A172 (cell line): ENCODE measurements at places on chromosomes 1 and 21. TPM values are rescaled to one million over a fixed set of nuclear protein-coding genes. Genes with fewer than 3 reads are reported as not detected.

- no peak for DNase-seq
Observed at GRCh38 chr1:64266991-64267390, 63.6 kb downstream of the UBE2U start.

DNA sequence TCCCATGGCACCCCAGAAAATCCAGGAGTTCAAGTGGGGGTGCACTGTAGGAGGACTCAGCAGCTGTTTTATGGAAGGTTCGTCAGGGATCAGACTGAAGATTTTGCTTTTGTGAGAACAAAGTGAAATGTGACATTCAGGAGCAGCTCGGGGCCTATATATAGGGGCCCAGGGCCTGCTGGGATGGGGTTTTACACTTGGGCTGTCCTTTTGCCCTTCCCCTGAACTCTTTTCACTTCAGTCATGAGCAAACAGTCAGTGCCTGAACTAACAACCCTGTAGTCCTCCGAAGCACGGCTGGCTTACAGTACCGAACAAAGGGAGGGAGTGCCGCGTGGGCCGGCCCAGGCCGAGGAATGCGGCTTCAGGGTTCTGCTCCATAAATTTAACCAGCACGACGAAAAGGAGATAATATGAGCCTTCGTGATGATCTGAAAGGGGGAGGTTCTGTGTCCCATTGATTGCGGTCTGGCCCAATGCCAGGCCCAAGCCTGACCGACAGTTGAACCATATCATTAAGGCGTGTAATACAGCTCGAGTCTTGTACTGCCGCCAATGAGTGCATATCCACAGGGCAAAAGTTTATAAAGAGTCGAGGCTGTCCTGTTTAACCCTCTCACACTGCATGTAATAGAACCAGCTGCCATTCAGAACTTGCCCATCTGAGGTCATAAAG, 139.9 kb downstream of the DHRS3 start:
- DNase-seq: peak; percentile 75

- DNase-seq: no peak
Observed at GRCh38 chr1:31054958-31055481, 10.5 kb downstream of the PUM1 start.

GRCh38 chr1:210292231-210292871, 36.4 kb upstream of the HHAT start:
- peak; percentile 44 for DNase-seq

DNA sequence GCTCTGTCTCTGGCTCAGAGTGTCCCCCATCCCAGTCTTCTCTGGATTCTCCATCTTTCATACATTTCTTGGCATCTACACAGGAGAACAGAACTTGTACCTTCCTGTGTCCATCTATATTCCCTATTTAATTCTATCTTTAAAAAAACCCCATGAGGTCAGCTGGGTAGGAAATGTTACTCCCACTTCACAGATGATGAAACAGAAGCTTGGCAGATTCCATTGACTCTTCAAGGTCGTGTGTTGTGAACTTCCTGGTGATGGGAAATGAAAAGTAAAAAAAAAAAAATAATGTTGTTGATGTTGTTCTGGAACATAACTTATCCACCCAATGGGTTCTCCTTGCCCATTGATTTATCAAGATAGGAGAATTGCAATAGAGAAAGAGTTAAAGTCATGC, 8.9 kb downstream of the CHI3L2 start:
- DNase-seq: no peak

DNA sequence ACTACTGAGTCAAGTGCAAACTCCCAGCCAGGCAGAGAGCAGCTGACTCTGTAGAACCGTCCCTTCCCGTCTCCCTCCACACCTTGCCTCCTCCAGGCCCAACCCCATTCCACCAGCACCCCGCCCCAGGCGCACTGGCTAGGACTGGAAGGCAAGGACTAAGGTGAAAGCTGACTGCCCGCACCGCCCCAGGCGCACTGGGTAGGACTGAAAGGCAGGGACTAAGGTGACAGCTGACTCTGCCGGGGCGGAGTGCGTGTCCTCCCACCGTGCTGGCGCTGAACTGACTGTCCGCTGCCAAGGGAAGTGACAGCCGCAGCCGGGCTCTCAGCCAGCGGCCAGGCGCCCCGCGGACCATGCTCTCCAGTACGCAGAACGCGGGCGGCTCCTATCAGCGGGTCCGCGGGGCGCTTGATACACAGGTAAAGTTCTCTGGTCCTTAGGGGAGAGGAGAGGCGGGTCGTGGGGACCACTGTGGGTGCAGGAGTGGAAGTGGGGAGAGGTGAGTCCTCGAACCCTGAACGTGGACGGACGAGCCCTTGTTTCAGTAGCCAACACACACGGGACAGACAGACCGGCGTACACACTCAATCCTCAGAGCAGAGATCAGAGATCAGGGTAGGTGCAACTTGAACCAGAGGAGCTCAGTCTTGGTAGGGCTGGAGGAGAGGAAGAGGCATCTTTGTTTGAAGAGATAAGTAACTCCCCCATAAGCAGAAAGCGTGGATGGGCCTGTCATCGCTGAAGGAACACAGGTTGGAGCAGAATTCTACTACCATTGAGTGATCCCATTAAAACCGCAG, 58.0 kb downstream of the RBM11 start:
- no peak for DNase-seq

- no peak for DNase-seq
Observed at GRCh38 chr1:35085421-35085820, 6.2 kb downstream of the ZMYM1 start.

DNA sequence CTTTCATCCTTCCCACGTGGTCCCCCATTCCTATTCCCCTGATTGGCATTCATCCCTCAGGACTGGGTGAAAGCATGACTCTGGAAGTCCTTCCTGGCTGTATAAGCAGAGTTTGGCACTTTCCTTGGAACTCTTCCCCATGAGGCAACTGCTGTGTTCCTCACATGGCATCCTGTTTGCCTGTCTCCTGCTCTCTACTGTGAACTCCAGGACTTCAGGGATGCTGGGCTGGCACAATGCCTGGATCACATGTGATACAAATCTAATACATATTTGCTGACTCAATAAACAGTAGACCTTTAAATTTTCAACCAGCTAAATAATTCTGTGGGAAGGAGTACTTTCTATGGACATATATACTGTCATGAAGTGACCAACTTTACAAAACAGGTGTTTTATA, 46.8 kb upstream of the EDEM3 start:
- DNase-seq: no peak

DNA sequence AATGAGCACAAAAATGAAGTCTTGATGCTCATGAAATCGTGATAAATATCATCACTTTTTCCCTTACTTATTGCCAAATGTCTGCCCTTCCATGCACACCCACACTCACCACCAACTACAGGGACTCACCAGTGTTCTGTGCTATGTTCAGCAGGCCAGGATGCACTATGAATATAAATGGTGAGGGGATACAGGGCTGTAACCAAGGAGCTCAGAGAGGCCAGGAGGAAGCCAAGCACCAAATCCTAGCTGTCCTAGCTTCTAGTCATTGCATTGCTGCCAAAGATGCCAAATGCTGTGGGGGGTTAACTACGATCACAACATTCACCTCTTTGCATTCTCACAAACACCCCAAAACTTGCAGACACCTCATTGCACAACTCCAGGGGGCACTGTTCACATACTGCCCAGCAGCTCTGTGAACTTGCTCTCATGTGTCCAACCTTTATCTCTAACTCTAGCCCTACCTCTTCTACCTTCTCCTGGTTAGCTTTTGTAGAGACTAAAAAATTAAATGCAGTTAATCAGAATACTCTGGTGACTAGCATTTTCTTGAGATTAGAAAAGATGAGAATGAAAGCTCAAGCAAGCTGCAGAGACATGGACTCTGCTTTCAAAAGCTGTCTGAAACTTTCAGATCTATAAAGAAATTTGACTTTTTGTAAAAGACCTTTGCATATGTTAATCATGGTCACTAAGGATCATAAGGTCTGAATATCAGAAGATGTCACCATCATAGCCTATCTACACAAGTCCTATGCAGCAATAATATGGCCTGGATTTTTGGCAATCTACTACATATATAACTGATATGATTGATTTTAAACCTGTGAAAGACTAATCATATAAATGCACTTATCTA, 13.9 kb upstream of the KIF14 start:
- no peak for DNase-seq

DNA sequence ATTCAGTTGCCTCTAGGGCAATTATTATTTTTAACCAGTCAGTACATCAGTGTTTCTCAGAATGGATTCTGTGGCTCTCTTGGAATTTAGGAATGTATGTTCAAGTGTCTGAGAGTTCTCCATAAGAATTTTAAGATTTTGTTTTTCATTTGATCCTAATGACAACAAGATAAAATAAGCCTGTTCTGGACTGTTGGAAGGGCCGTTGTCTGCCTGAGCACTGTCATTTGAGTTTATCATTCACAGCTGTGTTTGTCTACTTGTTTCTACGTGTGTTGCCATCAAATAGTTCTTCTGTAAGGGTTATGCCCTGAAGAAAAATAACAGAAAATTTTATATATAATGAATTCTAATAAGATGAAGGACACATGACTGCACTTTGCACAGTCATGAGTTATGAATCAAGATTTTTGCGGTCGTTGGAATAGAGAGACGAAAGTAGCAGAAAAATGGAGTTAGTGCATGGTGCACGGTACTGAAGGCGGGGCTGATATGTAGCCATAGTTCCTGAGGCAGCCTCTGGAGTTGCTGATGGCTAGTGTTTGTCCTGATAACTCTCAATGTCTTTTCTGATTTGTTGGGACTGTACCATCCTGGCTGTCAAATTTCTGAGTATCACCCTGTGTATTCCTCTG, 92.5 kb downstream of the NOS1AP start:
- no peak for DNase-seq

DNA sequence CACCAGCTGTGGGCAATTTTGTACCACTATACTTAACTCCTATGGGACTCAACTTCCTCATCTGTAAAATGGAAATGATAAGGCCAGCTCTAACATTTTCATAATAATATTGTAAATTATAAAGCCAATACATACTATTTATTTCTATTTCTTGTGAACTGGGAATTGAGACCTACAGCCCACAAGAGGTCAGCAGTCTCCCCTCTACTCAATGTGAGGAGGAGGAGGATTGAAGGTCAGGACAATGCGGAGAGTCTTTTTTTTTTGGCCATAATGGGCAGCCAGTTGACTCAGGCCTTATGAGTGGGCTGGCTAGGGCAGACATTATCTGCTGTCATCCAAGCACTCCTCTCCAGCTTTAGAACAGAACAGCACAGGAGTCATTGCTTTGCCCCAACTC, 90.5 kb downstream of the NUF2 start:
- no peak for DNase-seq

GRCh38 chr1:224490549-224491537, 56.2 kb upstream of the WDR26 start:
- DNase-seq: no peak

DNA sequence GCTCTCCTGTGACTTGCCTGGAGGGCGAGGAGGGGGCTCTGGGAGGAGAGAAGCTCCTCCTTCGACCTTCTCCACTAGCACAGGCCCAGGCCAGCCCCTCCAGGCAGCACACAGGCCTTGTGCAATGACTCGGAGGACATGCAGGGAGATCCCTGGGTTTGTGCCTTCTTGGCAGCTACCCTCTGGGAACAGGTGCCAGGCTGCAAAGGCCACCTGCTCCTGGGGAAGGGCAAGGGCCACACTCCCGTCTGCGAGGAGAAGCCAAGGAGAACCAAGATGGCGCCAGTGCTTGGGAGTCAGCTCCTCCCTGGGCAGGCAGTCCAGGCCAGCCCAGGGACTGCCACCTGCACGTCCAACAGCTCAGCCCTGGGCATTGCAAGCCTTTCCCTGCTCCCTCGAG, 15.3 kb downstream of the CASZ1 start:
- no peak for DNase-seq

DNA sequence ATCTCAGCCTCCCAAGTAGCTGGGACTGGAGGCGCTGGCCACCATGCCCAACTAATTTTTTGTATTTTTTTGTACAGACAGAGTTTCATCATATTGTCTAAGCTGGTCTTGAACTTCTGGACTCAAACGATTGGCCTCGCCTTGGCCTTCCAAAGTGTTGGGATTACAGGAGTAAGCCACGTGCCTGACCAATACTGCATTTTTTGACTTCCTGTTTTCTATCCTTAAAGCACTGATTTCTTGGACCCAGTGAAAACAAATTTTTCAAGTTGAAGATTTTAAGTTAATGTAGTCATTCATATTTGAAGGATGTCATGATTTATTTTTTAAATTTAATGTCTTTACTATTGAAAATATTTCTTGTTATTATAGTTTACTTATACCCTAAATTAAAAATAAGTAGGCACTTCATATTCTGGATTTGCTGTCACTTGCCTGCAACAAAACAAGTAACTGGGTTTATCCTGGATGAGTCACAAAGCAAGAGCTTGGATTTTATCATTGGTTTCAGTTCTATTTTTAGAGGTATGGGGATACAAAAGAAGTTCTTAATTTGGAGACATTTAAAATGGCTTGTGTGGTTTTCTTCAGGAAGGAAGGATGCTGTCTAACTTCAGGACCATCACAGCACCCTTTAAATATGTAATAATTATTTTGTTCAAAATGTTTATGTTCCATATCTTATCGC, 2.2 kb upstream of the VPS45 start:
- peak; percentile 79 for DNase-seq

DNA sequence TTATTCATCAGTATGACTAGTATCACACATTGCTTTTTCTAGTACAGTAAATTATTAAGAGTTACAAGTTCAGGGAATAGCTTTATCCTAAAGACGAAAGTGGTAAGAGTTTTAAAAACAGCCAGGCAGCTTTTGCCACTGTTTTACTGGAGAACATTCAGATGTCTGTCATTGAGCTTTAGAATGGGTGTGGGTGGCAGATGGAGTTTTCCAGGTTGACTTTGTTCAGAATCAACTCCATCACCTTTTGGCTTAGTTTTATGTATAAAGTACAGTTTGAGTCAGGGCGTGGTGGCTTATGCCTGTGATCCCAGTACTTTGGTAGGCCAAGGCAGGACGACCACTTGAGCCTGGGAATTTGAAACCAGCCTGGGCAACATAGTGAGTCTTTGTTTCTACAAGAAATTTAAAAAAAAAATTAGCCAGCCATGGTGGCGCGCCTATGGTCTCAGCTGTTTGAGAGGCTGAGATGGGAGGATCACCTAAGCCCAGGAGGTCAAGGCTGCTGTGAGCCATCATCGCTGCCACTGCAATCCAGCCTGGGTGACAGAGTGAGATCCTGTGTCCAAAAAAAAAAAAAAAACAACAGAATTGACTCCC, 29.9 kb upstream of the PLEKHM2 start:
- DNase-seq: no peak

GRCh38 chr1:187270256-187270655, 441.5 kb downstream of the PLA2G4A start:
- DNase-seq: peak; percentile 40

GRCh38 chr1:64505944-64506655, 36.2 kb downstream of the CACHD1 start:
- peak; percentile 64 for DNase-seq

DNA sequence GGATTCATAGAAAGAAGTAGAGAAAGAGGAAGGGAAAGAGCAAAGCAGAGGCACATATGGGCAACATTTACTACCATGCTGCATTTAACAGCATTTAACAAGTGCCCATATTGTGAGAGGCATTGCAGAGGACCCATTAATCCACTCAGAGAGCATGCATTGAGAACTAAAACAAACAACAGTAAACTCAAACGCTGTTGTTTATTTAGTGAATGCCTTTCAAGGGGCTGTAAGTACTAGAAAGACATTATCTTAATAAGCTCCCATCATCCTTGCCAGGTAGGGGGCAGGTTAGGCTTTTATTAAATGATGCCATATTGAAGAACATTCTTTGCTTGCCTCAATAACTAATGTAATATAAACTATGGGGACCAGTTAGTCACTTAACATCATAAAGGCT, 254.3 kb upstream of the DAB1 start:
- no peak for DNase-seq

GRCh38 chr1:37001703-37002102, 32.6 kb downstream of the GRIK3 start:
- no peak for DNase-seq

The CYP2J2 gene
- total RNA-seq: 0.24 TPM in 1 of 2 replicates, not detected in the other

The LENEP gene
- total RNA-seq: not detected in 2 replicates

The SPRR2A gene
- total RNA-seq: not detected in 2 replicates

The NR1I3 gene
- total RNA-seq: 0.50 TPM in 1 of 2 replicates, not detected in the other

The LINGO4 gene
- total RNA-seq: not detected in 2 replicates

The DENND1B gene
- total RNA-seq: 16.1 and 17.7 TPM in 2 replicates
